Activated CD4-positive, alpha-beta T cell treated with anti-CD3 and anti-CD28 coated beads, Interleukin-2, amount 50 U/mL, for 4 hours (primary cell): ENCODE measurements at places on chromosomes 5 and 9.

GRCh38 chr5:100644185-100644584 is 109.0 kb downstream of the FAM174A start:
- no peak for DNase-seq

DNA sequence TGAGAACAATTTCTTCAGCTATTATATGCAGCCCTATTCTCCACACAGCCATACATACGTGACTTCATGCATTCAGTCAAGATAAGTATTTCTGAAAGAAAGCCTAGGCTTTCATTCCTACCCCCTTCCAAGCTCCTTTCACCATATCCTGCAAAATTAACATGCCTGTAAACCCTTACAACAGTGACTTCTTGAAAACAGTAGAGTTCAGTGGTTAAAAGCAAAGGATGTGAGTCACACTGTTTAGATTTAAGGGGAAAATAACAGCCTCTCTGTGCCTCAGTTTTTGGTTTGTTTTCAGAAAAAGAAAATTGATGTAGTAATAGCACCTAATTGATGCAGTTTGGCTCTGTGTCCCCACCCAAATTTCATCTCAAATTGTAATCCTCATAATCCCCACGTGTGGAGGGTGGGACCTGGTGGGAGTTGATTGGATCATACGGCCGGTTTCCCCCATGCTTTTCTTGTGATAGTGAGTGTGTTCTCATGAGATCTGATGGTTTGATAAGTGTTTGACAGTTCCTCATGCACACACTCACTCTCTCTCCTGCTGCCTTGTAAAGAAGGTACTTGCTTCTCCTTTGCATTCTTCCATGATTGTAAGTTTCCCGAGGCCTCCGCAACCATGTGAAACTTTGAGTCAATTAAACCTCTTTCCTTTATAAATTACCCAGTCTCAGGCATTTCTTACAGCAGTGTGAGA is 264.8 kb downstream of the CETN3 start:
- DNase-seq, result no peak

DNA sequence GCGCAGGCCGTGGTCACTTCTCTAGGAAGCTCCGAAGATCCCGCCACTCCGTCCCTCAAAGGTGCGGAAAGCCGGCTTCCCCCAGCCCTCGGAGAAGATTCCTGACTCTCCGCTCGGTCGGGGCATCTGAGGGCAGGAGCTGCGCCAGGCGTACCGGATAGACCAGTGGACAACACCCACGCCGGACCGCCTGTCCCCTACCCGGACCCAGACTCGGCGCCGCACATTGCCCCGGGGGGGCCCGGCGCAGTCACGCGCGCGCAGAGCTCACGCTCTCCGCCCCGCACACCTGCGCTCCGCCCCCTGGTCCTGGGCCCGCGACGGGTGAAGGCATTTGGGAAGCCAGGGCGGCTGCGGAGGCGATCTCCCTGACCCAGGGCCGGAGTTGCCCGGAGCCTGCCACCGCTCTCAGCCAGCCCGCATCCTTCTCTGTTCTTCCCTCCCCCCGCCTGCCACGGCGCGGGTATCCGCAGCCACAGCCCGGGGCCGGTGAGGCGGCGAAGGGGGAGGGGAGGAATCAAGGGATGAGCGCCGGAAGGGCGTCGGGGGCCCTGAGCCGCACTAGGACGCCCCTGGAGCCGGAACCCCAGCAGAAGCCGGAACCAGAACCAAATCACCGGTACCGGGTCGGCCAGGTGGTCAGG is 448 bp downstream of the RELL2 start:
- peak; percentile 40 for DNase-seq

- no peak for DNase-seq
These were observed 2.1 kb upstream of the GABRB2 start for GRCh38 chr5:161548487-161549094.

GRCh38 chr9:133975511-133975910 is 16.6 kb downstream of the VAV2 start:
- DNase-seq, result no peak

- no peak for DNase-seq
These were observed 207.9 kb downstream of the CNTLN start for GRCh38 chr9:17342696-17343095.

GRCh38 chr5:57175551-57176309 is 1.9 kb downstream of the GPBP1 start:
- no peak for DNase-seq

DNA sequence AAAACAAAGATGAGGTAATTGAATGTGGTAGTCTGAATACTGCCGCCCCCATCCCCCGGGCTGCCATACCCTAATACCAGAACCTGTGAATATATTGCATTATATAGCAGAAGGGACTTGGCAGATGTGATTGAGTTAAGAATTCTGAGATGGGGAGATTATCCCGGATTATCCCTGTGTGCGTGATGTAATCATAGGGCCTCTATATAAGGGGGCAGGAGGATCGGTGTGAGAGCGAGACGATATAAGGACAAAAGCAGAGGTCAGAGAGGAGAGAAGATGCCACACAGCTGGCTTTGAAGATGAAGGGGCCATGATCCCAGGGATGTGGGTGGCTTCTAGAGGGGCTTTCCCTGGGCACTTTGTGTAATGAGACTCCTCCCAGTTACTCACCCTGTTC is 101.7 kb upstream of the TLE1 start:
- DNase-seq, result no peak

DNA sequence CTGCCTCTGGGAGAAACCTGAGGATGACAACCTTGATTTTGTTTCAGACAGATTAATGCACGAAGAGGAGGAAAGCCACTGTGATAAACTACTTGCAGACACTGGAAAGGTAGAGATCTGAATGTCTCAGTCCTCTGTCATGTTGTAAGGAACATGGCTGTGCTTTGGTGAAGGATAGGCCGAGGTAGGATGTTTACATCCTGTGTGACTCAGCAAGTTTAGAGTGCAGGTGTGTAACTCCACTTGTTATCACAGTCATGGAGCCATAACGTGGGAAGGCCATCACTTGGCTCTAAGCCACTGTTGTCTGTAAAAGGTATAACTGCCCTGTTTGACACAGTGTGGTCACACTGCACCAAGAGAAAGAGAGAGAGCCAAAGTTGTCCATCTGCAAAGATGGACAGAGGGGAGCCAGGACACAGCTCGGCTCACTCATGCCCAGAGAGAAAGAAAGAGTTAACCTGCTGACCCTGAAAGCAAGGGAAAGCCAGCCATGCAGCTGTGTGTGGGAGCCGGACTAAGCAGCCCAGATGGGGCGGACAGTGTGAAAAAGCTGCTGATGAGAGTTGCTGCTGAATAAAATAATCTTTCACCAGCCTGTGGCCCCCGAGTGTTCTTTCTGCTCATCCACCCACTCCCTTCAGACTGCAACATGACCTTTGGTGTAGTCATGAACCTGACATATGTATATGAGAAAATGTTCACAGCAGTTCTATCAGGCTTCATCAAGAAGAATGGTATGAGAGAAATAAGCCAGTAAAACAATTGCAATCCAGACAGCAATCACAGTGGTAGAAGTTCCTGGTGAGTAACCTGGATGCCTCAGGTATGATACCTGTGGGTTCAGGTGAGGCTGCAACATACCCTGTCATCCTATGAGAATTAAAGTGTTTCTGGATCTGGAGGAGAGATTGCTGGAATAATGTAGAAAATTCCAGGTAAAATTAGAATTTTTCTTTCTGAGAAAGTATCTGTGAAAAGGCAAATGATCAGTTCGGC is 115.9 kb downstream of the TARS1 start:
- no peak for DNase-seq

DNA sequence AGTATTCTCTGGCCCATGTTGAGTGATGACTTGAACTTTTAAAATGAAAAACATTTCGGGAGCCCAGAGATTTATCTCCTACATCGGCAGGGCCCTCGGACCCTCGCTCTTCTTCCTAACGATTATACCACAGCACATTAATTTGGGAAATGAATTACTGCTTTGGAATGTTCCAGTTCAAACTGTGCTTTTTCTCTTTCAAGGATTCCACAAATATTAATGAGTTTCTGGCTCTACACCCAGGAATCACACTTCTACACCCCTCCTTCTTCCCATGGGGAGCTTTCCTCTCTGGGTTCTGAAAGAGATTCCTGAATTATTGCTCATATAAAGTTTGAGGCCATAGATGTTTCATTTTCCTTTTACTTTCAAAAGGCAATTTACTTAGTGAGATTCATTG is 41.2 kb downstream of the NSG2 start:
- no peak for DNase-seq

DNA sequence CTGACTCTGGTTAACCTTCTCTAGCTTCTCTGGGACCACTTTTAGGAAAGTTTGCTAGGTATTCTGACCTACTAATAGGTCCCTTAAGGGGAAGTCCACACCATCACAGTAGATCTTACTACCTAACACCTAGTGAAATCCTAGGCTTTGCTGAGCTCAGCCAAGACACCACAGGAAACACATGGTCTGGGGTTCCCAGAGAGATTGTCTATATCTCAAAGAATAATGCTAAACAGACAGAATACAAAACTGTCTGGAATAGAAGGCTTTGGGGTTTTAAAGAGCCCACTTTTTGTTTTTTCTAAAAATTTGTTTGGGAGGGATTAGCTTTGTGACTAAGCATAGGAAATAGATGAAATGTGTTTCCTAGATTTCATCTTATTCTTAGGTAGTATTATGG is 395.1 kb downstream of the ARHGEF28 start:
- no peak for DNase-seq

DNA sequence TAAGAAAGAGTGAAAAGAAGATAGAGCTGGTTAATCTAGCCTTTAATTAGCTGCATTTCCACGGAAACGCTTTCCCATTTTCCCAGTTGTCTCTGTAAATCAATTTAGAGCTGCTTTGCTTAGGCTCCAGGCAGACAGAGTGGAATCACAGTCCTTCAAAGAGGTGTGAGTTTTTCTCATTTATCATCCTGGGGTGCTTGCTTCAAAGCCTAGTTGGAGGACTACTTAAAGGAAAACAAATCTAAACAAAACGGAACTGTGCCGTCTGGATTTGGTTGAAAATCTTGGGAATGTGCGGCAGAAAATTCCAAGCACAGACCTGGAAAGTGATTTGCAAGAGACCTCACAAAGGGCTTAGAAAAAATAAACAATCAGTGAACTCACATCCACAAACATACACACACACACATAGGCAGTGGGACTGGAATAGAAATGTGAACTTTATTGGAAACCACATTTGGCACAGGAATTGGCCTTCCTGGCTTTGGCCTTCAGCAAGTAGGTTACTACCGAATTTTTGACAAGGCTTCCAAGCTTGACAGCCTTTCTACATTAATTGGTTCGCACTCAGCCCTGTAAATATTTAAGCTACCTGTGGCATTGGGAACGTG is 235.2 kb upstream of the SLC24A2 start:
- DNase-seq, result no peak

DNA sequence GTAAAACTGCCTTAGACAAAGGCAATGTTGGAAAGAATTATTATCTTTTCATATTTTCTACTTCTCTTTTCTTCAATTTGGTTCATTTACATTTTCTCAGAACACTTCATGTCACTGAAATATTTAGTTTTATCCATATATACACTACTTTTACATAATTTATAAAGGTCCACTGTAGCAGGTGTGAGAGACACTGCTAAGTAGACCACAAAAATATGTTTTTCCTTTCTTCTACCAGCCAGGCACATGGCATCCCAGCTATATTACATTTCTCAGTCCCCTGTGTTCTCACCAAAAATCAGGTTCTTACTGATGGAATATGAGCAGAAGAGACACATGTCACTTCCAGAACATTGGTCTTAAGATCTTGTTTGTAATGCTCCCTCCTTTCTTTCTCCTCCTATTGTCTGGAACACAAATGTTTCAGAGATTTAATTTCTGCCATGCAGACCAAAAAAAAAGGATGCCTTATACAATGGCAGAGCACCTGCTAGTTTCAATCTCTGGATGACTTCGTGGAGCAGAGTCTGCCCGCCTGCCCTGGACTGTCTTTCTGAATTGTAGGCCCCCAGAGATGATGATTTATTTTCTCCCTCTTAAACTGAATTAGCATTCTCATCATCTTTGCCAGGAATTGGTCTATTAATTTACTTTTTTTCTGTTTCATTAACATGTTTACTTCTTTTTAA is 125.4 kb upstream of the ACOT12 start:
- no peak for DNase-seq

- no peak for DNase-seq
These were observed 89.9 kb downstream of the MAMDC2 start for GRCh38 chr9:70133253-70134208.

DNA sequence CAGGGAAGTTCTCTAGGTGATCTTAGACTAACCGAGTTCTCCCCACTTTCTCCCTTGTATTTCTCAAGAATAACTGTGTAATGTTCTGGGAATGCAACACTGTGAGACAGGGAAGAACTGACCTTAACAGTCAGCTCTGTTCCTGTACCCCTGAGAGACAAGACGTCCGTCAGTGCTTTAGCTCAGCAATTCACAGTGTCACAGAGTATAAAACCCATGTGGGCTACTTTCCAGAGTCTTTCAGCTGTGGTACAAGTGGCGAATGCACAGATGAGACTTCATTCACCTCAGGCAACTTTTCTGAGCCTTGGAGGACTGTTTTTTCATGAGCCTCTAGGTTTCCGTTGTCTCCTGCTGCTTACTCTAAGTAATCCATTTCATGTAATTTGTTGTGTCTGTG is 458.8 kb downstream of the SPATA31D1 start:
- no peak for DNase-seq

- DNase-seq, result no peak
These were observed 339.8 kb downstream of the EFNA5 start for GRCh38 chr5:107330903-107331302.

- DNase-seq, result no peak
These were observed 273.8 kb upstream of the IRX4 start for GRCh38 chr5:2156358-2157059.

DNA sequence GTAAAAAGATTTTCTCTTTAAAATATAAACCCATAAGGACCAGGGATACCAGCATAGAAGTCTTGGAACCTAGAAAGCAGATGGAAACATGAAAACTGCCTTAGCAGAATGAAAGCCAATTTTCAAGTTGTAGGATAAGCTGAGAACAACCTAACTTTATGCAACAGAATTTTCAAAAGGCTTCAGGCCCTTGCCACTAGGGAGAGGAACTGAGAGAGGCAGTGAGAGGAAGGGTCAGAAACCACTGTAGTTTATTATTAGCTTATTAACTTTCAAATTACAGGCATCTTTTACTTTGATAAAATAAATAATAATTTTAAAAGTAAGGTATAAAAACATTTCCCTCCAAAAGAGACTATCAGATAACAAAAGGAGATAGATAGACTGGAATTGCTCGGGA is 33.4 kb downstream of the FAM81B start:
- DNase-seq, result no peak

- DNase-seq, result no peak
These were observed 1329.4 kb downstream of the PTPRD start for GRCh38 chr9:9283159-9283986.

DNA sequence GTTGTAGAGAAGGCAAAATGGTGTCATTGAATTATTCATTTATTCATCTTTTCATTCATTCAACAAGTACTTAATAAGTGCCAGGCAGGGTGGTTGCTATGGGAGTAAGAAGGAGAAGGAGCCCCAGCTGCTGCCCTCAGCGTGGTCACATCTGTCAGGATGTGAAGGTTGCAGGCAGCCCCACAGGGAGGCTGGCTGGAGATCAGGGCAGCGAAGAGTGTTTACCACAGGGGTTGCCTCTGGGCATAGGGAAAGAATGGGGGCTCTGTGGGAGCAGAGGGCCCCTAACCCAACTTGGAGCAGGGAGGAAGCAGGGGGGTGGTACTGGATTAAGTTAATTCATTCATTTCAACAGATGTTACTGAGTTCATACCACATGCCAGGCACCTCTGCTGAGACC is 6.0 kb downstream of the PCDH12 start:
- DNase-seq, result no peak
